ENCODE measurements at places on chromosomes 3 and 15. TPM values are rescaled to one million over a fixed set of nuclear protein-coding genes. Genes with fewer than 3 reads are reported as not detected.

GRCh38 chr3:72280876-72281275, 495.9 kb upstream of the PROK2 start:
- no peak for DNase-seq

DNA sequence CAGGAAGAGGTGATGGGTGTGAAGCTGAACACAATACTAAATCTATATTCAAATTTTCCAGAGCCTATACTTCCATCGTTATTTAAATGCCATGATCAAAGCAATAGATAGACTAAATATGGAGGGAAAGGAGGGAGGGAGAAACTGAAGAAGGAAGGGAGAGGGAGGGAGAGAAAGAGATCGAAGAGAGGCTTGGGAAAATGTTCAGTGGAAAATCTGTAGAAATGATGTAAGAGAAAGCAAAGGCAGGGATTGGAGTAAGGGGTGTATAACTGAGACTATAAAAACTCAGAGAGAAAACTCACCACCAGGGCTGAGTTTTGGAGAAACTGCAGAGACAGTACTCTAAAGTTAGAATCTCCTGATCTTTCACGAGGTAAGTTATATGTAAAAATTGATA, at the start of gene OSTN:
Gene OSTN, plus strand, starts transcription at position 310 of the 400 bp plus-strand sequence. CDS start 13,292 bp downstream, outside the sequence.
- DNase-seq: no peak

The TMED3 gene
- polyA plus RNA-seq: 57.8 TPM

GRCh38 chr3:99240700-99241099, 339.2 kb upstream of the DCBLD2 start:
- no peak for DNase-seq

GRCh38 chr15:89430530-89431341, 65.6 kb downstream of the RHCG start:
- peak; percentile 94 for DNase-seq

GRCh38 chr15:83282141-83282540, 2.3 kb downstream of the BNC1 start:
- no peak for DNase-seq

- DNase-seq: no peak
Measured at GRCh38 chr3:172647080-172647479, 63.8 kb downstream of the NCEH1 start.

DNA sequence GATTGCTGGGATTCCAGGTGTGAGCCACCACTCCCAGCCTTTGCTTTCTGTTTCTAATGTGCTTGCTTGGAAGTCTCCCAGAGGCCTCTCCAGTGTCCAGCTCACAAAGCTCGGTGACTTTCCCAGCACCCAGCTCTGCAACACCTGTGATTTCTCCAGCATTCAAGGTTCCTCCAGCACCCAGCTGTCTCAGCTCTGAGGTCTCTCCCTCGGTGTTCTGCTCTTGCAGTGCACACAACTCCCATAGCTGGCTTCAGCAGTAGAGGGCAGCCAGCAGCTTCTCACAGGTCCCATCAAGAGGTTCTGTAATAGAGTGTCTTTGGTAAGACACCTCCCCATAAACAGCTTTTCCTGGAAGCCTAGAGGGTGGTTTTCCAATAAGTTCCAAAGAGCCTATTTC, 75.1 kb downstream of the GRM7 start:
- no peak for DNase-seq

The AP2M1 gene
- polyA plus RNA-seq: 400 TPM

The FAH gene
- 55.0 TPM for polyA plus RNA-seq

The DGKG gene
- polyA plus RNA-seq: 5.3 TPM

The CHMP2B gene
- polyA plus RNA-seq: 50.1 TPM

The KAT2B gene
- polyA plus RNA-seq: 32.9 TPM

DNA sequence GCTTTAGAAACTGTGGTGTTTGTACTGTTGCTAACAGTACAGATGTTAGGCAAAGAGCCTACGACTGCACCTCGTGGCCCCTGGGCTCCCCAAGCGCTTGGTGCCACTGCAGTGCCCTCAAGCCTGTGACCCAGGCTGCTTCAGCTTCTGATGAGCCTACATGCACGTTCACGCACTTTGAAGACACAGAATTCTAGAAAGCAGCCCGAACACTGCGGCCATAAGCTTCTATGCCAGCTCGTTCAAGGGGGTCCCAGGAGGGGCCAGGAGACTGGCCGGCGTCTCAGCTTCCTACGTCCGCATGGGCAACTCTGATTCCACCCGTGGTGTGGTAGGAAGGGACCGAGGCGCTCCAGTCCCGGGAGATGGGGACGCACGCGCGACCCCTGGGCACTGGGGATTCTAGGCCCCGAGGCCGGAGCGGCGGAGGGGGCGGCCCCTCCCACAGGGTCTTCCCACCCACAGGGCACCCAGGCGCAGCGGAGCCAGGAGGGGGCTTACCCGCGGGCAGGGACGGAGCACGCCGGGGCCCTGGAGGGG, 653 bp downstream of the MYO5C start:
- DNase-seq: no peak

The CDC25A gene
- 6.8 TPM for polyA plus RNA-seq

DNA sequence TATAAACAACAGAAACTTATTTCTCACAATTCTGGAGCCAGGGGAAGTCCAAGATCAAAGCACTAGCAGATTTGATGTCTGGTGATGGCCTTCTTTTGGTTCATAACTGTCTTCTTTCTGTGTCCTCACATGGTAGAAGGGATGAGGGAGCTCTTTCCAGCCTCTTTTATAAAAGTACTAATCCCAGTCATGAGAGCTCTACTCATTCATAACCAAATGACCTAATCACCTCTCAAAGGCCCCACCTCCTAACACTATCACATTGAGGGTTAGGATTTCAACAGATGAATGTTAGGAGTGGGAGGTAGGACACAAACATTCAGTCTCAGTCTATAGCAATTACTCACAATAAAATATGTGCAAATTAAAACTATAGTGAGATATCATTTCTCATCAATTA, 50.1 kb upstream of the UBE2E2 start:
- no peak for DNase-seq

GRCh38 chr15:69606144-69606543, 153.5 kb downstream of the RPLP1 start:
- DNase-seq: no peak

DNA sequence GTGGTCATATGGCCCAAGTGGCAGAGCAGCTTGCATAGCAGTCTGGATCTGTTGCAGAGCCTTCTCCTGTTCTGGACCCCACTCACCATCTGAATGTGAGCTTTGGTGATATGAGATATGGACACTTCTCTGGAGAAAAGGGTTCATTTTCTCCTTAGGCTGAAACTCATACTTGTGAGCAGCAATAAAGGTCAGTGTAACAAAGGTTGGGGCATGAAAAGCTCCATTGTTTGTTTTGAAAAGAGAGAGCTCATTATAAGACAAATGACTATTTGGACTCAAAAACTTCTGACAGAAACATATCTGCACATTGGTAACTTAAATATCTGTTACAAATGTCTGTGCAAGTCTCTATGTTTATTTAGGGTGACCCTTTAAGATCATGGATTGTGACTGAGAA, 517.3 kb downstream of the MFSD1 start:
- no peak for DNase-seq

DNA sequence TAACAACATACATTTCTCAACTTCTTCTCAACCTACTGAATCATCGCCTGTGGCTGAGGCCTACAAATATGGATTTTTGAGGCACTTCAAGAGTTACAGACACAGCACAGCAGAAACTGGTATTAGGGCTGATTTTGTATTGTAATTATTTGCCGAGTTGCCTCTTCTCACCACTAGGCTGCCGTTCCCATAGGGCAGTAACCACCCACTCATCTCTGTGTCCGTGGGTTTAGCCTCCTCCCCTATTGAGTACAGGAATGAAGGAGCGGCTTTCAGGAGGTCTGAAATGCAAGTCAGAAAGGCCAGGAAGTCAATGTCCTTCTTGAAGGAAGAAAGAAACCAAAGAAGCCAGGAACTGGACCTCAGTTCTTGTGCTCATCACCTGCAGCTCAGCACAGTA, 220.8 kb downstream of the MTHFS start:
- DNase-seq: no peak

GRCh38 chr15:52789008-52789600, 1.0 kb downstream of the ONECUT1 start:
- no peak for DNase-seq

DNA sequence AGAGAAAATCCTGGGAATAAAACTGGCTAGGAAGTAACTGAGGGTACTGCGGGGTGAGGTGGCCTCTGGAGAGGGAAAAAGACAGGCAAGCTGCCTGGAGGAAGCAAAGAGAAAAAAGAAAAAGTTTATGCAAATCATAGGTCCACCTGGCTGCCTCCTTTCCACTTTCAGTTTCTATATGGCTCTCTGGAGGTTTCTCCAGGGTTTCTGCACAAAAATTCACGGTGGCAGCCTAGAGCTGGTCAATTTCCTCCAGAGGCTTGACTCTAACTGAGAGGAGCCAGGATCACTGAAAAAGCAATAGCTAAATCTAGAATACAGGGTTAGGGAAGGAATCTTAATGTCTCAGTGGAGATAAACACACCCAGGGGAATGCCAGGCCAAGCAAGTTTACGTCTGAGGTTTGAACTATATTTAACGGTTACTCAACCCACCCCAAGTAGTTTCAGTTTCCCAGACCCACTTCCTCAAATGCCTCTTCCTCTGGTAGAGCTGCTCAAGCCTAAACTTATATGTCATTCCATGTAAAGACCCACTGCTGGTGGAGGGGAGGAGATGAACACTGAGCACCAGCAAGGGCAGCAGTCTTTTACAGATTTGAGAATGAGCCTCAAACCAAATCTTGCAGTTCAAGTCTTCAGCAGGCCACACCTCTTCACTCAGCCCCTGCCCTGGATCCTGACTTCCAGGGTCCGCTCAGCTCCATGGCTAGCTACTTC, 5.7 kb downstream of the LYSMD2 start:
- no peak for DNase-seq

- no peak for DNase-seq
Measured at GRCh38 chr15:70635895-70636294, 127.5 kb downstream of the UACA start.

GRCh38 chr15:91311986-91312385, 211.9 kb downstream of the SV2B start:
- no peak for DNase-seq

DNA sequence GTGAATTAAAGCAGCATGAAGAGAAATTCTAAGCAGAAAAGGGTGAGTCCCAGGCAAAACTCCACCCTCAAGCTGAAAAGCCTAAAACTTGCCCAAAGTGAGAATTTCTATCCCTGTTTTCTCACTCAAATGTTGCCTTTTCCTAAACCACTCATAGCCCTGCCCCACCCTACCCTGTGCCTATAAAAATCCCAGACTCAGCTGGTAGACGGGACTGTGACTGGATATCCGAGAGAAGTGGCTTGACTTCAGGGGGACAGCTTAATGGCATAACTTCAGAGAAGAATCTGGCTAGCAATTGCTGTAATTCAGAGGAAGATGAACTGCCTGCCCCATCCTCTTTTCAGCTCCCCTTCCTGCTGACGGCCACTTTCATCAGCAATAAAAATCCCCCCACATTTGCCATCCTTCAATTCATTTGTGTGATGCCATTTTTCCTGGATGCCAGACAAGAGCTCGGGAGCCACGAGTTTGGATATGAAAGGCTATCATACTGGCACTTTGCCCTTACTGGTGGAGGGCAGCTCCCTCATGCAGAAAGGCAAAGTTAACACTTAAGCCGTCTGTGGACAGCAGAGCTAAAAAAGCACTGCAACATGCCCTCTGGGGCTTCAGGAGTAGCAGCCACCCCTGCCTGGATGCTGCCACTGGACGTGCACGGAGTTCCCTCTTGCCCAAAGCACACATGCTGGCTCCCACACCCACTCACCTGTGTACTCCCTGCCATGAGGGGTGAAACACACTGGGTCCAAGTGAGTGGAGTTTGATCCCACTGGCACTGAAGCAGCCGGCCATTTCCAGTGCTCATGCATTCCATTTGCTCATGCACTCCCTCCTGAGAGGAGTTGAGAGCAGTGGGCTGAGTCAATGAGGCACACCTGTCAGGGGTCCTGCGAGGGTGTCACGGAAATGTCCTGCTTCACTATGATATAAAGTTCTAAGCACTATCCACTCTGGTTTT, 670.6 kb downstream of the PLOD2 start:
- no peak for DNase-seq

GRCh38 chr3:78645628-78646310, 1122.0 kb downstream of the ROBO1 start:
- DNase-seq: peak; percentile 70

- DNase-seq: no peak
Measured at GRCh38 chr3:73389928-73390327, 234.8 kb downstream of the PDZRN3 start.

GRCh38 chr3:114307222-114307830, 13.5 kb downstream of the TIGIT start:
- no peak for DNase-seq

The ANKUB1 gene
- 0.14 TPM for polyA plus RNA-seq

The CELSR3 gene
- polyA plus RNA-seq: 0.83 TPM

DNA sequence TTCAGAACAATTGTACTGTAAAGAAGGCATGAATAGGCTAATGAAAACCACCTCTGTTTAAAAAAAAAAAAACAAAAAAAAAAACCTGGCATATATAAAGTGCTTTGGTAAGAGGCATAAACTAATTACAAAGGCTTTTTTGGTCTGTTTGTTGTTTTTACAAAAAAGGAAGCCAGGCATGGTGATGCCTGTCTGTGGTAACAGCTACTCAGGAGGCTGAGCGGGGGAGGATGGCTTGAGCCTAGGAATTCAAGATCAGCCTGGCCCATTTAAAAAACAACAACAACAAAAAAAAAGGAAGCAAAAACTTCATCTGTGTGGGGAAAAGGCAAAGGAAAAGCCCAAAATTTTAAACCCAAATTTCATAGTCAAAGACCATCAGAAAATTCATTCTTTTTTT, 47.0 kb downstream of the OSBPL10 start:
- no peak for DNase-seq

The GOLGA8S gene
- polyA plus RNA-seq: 1.5 TPM

DNA sequence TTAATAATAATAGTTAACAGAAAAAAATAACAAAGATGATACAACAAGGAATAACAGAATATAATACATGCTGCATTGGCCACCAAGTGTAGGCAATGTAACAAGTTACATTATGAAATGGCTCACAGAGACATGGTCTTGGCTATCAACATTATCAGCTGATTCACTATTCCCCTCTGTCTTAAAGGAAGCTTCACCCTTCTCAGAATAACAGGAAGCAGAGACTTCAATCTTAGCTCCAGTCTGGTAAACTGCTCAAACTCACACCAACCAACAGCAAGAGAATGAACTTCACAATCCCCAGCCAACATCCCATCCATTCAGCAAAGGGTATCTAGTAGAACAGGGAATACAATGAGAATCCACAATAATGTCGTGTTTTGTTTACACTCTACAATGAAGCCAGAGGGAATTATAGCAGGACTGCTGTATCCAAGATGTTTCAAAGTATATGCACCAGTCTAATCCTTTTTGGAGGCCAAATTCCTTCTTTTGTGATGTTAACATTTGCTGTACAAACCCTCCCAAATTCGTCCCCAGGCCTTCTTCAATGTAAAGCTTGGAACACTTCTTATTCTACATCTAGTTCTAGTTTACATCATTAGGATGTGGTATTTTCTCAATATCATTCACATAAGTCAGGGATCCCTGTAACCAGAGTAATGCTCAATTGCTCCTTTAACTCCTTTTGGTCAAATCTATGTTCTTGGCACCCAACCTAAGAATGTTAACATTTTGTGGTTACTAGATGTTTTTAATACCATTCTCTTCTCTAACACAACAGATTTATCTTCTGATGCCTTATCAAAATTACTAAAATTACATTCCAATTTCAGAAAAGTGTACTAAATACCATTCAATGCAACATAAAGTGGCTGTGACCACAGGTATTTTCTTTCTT, 52.4 kb upstream of the CMSS1 start:
- DNase-seq: no peak

All from left lung (tissue), 14 donors.